ENCODE measurements at places on chromosomes 7 and 10.

DNA sequence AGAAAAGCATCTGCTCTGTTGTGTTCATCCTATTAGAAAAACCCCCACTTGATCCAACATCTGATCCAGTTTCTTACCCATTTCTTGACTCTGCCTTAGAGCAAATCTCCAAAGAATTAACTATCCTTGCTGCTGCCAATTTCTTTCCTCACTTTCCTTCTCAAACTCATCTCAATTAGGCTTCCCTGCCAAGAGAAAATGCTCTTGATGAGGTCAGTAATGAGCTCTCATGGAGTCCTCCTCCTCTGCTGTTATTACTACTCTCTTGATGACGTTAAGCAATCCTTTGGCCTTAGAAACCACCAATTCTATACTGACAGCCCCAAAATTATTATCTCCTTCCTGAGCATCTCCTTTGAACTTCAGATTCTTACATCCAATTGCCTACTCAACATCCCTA is 162.0 kb upstream of the FAM13C start:
- no peak for DNase-seq

DNA sequence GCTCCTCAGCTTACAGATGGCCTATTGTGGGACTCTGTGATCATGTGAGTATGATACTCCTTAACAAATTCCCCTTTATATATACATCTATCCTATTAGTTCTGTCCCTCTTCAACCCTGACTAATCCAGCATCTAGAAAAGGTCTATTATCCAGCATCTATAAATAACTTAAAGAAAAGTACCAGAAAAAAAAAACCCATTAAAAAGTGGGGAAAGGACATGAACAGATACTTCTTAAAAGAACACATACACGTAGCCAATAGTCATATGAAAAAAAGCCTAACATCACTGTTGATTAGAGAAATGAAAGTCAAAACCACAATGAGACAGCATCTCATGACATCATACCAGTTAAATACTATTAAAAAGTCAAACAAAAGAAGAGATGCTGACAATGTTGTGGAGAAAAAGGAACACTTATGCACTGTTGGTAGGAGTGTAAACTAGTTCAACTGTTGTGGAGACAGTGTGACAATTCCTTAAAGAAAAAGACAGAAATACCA is 549.5 kb upstream of the GRM3 start:
- DNase-seq, result no peak

GRCh38 chr10:117532003-117532385 is 10.6 kb upstream of the EMX2 start:
- DNase-seq, result no peak

DNA sequence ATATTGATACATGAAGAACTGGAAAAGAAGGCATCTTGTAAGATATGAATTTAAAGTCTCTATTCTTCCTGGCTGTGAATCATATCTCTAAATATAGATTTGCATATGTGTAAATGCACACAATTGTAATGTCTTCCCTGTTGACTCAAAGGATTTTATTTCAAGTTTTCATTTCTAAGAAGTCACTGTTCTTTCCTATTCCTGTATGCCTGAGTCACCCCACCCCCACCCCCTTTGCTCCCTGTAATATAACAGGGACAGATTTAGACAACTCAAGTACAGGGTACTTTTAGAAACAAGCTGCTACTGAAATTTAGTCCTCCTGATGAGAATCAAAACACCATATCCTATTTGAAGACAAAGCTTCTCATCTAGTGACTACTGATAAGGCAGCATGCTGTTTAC is 43.0 kb upstream of the HECTD2 start:
- no peak for DNase-seq

- no peak for DNase-seq
Measured at GRCh38 chr7:68038621-68039314, 1042.1 kb downstream of the TYW1 start.

- no peak for DNase-seq
Measured at GRCh38 chr7:82699773-82700186, 256.2 kb upstream of the CACNA2D1 start.

- DNase-seq, result no peak
Measured at GRCh38 chr7:94973844-94974243, 66.5 kb downstream of the PPP1R9A start.

DNA sequence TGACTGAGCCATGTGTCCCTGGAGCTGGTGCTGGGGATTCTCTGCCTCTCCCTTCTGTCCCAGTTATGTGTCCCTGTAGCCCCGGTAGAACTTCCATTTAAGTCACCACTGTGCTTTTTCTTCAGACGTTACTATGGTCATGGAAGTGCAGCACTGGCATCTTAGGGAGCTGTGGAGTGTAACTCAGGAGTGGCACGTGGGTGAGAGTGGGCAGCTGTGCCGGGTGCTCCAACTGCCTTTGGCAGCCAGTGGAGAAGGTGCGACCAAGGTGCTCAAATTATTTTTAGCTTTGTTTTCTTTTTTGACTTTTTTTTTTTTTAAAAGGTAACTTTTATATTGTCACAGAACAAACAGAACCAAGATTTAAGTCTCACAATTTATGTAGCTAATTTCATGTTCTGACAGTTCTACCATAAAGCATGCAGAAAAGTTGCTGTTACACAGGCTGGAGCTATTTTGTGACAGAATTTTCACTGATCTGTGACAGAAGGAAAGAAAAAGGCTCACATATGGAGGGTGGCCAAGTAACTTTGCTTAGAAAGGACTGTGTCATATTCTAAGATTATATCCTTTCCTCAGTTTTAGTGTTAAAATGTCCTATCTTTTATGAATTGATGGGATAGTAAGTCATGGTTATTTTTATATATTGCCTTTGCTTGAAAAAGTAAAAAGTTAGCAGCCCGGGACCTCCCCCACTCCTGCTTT is 73.9 kb downstream of the SH2D4B start:
- no peak for DNase-seq

DNA sequence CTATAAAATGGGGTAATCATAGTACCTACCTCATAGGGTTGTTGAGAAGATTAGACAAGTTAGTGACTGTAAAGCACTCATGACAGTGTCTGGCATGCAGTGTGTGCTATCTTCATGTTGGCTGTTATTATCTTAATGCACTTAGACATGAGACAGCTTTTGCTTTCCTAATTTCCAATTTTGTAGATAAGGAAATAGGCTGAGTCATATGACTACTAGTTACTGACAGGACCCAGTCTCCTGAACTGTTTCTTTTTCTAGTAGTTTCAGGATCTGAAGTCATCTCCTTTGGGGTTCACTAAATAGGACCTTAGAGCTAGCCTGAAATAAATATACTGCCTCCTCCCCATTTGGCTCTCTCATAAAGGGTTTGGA is 74.2 kb downstream of the SNX10 start:
- DNase-seq, result no peak

GRCh38 chr7:149776289-149776688 is 2.9 kb upstream of the ZNF467 start:
- DNase-seq, result no peak

- no peak for DNase-seq
Measured at GRCh38 chr10:124878457-124878739, 63.5 kb upstream of the ZRANB1 start.

DNA sequence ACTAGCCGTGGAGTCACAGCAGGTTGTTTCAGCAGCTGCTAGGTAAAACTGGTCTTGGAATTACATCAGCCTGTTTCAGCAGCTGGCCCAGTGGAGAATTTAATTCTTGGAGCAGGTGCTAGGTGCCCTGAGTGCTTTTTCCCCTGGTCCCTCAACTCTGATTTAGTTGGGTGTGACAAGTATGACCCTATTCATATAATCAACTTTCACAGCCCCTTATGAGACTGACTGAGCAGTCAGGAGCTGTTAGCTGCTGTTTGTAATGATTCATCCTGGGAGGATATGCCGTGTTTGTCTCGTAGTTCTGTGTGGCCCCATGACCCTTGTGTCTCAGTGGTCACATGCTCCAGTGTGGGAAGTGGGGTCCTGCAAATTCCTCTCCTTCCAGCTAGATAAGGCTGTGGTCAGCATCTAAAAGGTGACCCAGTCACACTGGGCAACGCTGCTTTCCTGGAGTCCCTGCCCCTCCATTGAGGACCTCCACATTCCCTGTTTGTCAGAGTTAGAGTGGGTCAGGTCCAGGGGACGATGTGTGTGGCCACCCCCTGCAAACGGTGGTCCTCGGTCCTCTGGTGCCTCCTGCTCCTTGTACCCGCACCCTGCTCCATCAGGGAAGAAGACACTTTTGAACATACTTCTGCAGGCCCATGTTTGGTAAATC is 28.3 kb downstream of the TBATA start:
- no peak for DNase-seq

DNA sequence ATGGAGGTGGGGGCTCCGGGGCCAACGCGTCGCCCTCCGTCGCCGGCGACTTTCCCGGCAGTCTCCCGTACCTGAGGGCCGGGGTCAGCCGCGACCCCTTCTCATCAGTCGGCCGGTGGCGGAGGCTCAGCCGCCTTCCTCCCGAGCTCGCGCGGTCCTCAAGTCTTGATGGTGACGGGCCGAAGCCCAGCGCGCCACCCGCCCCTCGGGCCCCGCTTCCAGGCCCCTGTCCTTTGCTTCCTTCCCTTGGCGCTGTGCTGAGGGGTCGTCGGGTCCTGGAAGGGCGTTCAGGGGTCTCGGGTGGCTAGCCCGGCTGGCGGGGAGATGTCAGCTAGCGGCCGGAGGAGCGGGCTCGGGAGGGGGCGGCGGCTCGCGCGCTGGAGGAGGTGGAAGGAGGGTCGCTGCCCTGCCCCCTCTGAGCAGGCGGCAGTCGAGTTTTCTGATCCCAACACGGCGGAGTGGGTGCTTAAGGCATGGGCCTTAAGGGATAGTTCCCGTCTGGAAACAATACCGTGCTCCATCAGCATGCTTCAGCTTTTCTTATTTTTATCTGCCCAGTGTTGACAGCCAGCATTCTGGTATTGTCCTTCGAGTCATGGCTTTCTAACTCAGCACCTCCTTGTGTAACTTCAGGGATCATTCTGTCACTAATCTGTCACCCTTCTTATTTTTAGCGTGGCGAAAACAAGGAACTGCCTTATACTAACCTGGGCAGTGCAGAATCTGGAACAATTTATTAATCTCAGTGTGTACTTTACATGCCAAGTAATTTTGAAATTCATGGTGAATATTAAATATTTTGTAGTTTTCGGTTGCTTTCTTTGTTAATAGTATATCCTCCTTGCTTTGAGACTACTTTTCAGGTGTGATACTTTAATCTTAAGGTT is 748 bp downstream of the PHTF2 start:
- no peak for DNase-seq

GRCh38 chr7:101241015-101241363 is 3.4 kb upstream of the CLDN15 start:
- DNase-seq, result no peak

DNA sequence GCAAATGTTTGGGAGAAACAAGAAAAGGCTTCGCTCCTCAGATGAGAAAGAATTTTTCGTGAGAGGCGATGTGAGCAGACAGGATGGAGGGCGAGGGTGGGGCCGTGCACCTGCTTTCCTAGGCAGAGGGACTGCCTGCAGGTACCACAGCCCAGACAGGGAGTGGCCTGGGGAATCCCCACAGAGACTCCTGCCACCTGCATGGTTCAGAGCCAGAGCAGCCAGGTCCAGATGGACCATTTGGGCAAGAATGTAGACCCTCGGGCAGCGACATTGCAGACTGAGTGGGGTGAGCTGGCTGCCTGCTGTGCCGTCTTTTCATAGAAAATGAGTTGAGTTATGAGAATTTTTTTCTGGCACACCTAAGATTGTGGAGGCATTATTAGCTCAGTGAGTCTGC is 216.8 kb downstream of the SNX10 start:
- DNase-seq, result no peak

- no peak for DNase-seq
Measured at GRCh38 chr10:113866551-113867394, 12.3 kb downstream of the NHLRC2 start.

GRCh38 chr7:31336202-31337001 is 4.1 kb downstream of the NEUROD6 start:
- DNase-seq, result no peak

DNA sequence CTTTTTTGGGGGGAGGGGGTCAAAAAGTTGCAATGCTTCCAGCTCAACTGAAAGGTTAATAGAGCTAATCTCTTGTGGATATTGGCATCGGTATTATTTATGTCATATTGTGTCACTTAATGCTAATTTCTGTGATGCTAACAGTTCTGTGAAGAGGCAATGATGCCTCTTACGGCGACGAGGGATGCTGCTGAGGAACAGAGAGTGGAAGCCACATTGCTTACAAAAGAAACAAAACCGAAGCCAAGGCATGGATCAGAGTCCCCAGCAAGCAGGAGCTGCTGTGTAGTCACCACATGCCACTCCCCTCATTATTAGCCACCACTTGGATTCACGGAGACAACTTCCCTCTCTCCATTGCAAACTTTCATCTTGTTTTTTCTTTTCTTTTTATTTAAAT is 536.5 kb upstream of the MGMT start:
- DNase-seq, result no peak
